ENCODE measurements at places on chromosomes 11 and 22.

- DNase-seq, result no peak
Observed at GRCh38 chr22:49503321-49503720, 324.4 kb downstream of the BRD1 start.

DNA sequence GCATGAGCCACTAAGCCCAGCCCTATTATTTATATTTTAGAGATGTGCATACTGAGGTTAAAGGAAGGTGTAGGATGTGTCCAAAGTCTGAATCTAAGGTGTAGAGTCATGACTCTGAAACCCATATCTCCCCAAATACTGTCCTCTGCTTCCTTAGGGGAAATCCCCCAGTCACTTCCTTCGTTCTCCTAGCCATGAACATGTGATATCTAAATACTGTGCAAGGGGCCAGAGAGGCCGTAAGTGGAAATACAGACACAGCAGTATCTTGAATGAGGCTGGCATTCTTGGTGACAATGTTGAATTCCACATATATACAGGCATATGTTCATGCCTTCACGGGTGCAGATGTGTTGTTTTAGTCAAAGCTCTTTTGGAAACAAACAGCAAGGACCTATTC is 21.3 kb upstream of the PATZ1 start:
- DNase-seq, result no peak

- no peak for DNase-seq
Observed at GRCh38 chr11:74015919-74016684, 7.2 kb upstream of the UCP3 start.

GRCh38 chr22:29081517-29082236 is 8.8 kb downstream of the KREMEN1 start:
- DNase-seq, result no peak

Measured in stimulated activated CD4-positive, alpha-beta T cell treated with anti-CD3 and anti-CD28 coated beads, TNF-alpha, amount 100 ng/mL, for 1 hour (primary cell).